Kidney epithelial cell (primary cell): ENCODE measurements at places on chromosomes 6 and 20. TPM values are rescaled to one million over a fixed set of nuclear protein-coding genes. Genes with fewer than 3 reads are reported as not detected.

- no peak for DNase-seq
Measured at GRCh38 chr20:10522328-10522727, 87.2 kb downstream of the SLX4IP start.

DNA sequence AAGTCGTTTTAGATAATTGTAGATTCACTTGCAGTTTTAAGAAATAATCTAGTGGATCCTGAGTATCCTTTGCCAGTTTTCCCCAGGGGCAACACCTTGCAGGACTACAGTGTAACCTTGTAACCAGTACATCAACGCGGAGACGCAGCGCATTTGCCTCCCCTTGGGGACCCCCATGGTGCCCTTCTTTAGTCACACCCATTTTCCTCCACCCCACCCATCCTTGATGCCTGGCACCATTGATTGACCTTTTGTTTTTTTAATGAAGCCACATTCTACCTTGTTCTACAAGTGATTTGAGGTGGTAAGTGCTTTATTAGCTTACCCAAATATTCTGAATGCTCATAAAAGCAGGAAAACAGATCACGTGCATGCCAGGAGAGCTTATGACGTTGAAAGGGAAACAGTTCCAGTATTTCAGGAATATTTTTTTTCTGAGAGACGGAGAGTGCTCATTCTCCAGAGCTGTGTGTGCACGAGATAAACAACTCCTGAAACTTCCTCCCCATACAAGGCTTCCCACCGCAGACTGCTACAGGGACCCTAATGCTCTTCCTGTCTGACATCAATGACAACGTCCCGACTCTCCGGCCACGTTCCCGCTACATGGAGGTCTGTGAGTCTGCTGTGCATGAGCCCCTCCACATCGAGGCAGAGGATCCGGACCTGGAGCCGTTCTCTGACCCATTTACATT lies 35.7 kb downstream of the CDH26 start:
- no peak for DNase-seq

CLPSL2 gene
- total RNA-seq, result not detected in 2 replicates

SSTR4 gene
- not detected in 2 replicates for total RNA-seq

PHACTR1 gene
- 1.8 and 2.2 TPM in 2 replicates for total RNA-seq

DNA sequence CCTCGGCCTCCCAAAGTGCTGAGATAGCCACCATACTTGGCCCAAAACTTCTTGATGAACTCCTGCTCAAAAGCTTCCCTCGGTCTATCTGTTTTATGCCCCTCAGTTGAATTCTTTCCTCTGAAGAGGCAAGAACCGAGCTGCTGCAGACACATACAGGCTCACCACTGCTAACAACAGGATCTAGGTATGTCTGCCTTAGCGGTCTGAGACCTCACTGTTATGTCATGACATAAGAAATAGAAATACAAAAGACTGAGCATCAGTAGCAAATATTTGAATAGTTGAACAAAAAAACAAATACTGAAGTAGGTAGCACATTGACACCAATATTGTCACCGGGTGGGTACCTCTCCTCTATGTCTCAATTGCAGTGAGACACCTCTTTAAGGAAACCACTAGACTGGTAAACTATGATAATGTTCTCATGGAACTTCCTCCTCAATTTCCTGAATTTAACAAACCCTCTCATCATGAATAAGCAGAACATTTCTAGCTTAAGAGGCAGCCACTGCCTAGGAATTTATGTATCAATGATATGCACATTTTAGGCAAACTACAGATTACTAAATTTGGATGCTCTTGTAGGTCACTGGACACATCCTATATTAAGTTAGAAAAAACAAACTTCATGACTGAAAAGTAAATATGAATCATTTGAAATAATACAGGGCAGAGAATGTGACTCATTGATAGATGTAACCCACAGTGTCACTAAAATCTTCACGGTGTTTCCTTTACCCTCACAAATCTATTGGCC lies 9.4 kb upstream of the STXBP5 start:
- DNase-seq, result no peak

GRCh38 chr6:16322666-16323312 lies 84.4 kb downstream of the GMPR start:
- no peak for DNase-seq

- DNase-seq, result no peak
Measured at GRCh38 chr20:2697768-2698167, 5.2 kb downstream of the EBF4 start.

- no peak for DNase-seq
Measured at GRCh38 chr6:97207383-97207782, 75.6 kb downstream of the MMS22L start.

TRIM15 gene
- not detected in 2 replicates for total RNA-seq

DNA sequence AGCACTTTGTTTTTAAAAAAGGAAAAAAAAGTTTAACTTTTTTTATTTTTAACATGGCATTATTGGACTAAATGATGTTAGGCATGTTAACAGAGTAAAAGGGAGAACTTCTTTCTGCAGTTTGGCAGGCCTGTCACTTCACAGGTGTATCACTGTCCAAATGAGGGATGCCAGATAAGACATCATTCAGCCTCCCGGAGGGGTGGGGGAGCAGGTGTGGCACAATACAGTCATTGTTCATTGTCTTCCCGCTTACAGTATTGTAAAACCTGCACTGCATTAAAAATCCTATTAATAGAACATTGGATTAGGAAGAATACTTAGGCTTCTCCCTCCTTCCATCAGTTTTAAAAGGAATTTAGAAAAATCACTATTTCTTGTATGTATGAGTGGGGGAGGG lies 80.7 kb downstream of the CARMIL1 start:
- DNase-seq, result no peak

GRCh38 chr6:166630462-166630861 lies 3.4 kb upstream of the RPS6KA2 start:
- no peak for DNase-seq

TFAP2A gene
- 8.8 and 11.2 TPM in 2 replicates for total RNA-seq

DNA sequence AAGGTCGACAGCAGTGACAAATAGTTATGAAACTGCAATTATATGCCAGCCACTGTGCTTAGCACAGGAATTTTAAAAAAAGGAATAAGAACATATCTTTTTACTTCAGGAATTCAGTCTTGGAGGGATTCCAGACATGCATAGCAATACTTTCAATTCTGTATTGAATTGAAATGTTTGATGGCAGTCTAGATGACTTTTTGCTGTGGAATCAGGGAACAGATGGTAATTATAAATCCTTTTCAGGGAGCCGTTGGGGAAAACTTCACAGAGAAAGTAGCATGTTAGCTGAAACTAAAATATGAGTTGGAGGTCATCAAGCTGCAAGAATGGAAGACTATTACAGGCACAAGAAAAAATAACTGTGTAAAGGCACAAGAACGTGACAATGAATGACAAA lies 74.8 kb downstream of the IMPG1 start:
- DNase-seq, result no peak

DNA sequence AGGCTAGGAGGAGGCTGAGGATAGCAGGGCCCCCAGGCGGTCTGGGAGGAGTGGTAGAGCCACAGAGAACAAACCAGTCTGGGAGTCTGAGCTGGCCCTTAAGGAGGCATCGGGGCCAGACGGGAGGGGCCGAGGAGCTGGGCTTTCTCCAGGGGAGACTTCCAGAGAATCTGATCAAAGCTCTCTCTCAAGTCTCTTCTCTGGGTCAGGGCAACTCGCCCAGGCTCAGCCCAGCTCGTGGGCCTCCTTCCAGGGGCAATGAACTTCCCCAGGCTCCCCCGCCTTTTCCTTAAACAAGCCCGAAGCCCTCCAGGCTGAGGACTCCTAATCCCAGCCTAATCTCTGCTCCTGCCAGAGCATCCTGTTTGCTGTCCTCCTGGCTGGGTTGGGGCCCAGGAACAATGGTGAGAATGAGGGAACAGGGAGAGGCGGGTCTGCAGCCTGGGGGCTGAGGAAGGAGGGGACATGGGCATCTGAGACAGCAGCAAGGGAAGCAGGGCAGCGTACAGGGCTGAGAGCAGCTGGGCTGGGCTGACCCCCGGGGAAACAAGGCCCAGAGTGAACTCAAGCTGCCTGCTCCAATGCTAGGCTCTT lies 173.6 kb downstream of the ANKRD60 start:
- DNase-seq, result no peak

TMEM217 gene
- total RNA-seq, result 2.0 and 4.0 TPM in 2 replicates

DNA sequence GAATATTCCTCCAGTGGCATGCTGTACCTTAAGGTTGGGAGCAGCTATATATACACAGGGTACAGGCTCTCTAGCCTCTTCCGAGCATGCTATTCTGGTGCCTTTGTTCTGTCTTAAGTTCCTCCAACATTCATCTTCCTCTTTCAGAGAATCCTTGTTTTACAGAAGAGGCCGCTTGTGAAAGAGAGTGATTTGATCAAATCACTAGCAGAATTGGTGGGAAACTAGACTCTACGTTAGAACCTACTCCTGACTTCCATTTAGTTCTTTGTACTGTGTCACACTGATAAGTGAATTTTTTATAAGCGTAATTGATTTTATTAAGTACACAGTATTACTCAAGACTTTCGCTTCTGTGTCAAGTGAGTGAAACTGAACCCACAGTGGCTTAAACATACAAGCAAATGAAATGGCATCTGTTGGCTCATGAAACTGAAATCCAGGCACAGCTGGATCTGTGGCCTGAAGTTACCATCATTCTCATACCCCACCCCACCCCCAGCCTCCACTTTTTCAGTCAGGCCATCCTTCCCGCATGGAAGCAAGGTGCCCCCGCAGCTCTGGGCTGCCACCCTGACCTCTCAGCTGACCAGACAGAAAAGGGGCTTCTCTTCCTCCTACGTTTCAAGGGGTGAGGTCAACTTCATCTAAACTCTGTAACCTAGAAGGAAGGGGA lies 102.3 kb downstream of the RPP40 start:
- no peak for DNase-seq

BCKDHB gene
- 14.8 and 21.5 TPM in 2 replicates for total RNA-seq

HLA-DRA gene
- total RNA-seq, result 0.38 and 0.62 TPM in 2 replicates

MLN gene
- total RNA-seq, result not detected in 2 replicates

DNA sequence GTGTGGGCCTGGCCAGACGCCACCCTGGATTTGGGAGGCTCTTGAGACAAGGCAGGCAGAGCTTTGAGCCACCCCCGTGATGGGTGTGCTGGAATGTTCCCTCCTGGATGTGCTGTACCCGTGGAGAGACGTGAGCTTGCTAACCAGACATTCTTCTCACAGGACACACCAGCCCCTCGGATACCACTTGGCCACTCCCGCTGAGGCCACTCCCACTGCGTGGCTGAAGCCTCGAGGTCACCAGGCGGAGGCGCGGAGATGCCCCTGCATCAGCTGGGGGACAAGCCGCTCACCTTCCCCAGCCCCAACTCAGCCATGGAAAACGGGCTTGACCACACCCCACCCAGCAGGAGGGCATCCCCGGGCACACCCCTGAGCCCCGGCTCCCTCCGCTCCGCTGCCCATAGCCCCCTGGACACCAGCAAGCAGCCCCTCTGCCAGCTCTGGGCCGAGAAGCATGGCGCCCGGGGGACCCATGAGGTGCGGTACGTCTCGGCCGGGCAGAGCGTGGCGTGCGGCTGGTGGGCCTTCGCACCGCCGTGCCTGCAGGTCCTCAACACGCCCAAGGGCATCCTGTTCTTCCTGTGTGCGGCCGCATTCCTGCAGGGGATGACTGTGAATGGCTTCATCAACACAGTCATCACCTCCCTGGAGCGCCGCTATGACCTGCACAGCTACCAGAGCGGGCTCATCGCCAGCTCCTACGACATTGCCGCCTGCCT lies 14.1 kb downstream of the SLCO4A1 start:
- DNase-seq, result no peak

GRCh38 chr6:111784433-111784832 lies 88.8 kb downstream of the FYN start:
- no peak for DNase-seq

C20orf141 gene
- total RNA-seq, result not detected in 2 replicates

DNA sequence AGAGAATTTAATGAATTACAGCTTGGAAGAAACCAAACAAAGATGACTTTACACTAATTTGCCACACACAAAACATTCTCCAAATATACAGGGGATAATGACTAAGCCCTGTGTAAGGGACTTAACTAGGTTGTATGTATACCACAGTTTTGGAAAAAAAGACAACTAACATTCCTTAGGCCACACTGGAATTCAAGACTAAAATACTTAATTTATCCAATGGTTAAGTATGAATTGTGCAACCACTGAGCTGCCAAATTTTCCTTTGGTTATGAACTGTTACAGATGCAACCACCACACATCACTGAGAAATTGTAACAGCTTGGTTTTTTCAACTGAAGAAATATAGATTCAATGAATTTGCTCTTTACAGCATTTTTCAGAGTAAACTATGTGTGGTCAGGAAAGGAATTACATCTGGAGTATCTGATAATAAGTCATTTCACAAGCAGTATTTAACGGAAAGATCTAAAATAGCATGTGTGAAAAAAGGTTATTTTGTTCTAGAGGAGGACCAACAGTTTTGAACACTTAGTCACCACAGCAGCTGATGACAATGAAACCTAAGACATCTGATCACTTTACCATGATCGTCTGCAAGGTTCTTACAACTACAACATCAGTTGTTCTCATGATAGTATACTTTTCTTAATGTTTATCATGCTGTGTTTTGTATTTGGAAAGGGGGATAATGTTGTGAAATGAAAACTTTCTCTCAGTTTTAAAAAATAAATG lies 318.8 kb downstream of the BCKDHB start:
- no peak for DNase-seq

STK38 gene
- total RNA-seq, result 22.3 and 23.7 TPM in 2 replicates

EPB41L1 gene
- total RNA-seq, result 25.0 and 28.0 TPM in 2 replicates

KCNG1 gene
- 50.8 and 59.9 TPM in 2 replicates for total RNA-seq

- DNase-seq, result no peak
Measured at GRCh38 chr6:119446609-119447008, 97.0 kb upstream of the MAN1A1 start.

DNA sequence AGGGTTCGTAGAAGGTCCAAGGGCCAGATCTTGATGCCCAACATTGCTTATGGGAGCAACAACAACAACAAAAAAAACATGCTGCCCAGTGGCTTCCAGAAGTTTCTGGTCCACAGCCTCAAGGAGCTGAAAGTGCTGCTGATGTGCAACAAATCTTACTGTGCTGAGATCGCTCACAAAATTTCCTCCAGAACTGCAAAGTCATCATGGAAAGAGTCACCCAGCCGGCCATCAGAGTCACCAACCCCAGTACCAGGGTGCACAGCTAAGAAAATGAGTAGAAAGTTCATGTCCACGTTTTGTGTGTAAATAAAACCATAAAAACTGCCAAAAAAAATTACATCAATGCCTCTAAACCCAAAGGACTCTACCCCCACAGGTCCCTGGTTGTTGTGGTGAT lies 3.8 kb downstream of the HLA-DPB1 start:
- DNase-seq, result no peak

- DNase-seq, result no peak
Measured at GRCh38 chr6:25138934-25139415, 140.2 kb upstream of the CARMIL1 start.

FANCE gene
- total RNA-seq, result 5.8 and 6.6 TPM in 2 replicates

GRCh38 chr20:63136296-63136695 lies 79.6 kb downstream of the YTHDF1 start:
- no peak for DNase-seq

- no peak for DNase-seq
Measured at GRCh38 chr6:75372884-75373283, 88.3 kb upstream of the TMEM30A start.

DNA sequence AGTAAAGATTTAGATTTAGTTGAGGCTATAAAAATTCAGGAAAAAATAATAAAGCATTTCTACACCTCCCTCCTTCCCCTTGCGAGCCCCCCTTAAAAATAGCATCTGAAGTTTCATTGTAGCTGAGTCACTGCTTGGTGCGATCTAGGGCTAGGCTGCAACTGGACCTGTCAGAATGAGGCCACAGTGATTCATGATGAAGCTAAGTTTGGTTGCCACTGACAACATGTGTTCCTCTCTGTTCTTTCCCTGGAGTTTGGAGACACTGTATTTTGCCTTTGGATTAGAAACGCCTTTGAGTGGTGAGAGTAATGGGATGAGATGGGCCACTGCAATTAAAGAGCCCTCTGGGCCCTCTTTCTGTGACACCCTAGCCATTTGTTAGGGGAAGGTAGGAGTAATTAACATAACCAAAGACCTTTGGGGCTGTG lies 334.1 kb downstream of the NRN1 start:
- DNase-seq, result peak; percentile 47

- no peak for DNase-seq
Measured at GRCh38 chr20:51275181-51275580, 252.3 kb upstream of the KCNG1 start.
